Glomerular endothelial cell (primary cell): ENCODE measurements at places on chromosomes 2 and 18.

DNA sequence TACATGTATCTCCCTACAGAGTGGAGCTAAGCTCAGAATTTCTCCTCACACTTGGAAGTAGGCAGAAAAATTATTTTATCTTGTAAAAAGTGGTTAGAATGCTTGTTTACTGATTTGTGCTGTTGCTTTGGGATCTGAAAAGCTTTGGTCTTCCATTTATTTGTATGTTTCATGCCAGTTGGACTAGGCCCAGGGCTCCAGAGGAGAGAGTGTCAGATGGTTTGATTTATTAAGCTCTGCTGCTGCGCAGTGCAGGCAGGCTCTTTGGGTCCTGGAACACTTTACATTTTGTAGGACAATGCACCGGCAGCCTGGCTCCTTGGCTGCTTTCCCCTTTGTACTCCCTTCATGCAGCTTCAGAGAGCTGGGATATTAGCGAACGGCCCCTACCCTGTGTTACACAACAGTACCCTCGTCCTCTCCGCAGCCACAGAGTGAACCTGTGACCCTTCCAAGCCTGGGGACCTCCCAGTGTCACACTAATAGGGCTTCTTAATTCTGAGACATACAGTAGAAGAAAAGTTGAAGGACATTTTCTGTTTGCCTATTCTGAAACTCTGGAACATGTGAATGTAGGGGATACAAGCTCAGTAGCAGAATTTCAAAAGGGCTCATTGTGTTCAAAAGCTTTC, 56.7 kb upstream of the EML6 start:
- no peak for DNase-seq

DNA sequence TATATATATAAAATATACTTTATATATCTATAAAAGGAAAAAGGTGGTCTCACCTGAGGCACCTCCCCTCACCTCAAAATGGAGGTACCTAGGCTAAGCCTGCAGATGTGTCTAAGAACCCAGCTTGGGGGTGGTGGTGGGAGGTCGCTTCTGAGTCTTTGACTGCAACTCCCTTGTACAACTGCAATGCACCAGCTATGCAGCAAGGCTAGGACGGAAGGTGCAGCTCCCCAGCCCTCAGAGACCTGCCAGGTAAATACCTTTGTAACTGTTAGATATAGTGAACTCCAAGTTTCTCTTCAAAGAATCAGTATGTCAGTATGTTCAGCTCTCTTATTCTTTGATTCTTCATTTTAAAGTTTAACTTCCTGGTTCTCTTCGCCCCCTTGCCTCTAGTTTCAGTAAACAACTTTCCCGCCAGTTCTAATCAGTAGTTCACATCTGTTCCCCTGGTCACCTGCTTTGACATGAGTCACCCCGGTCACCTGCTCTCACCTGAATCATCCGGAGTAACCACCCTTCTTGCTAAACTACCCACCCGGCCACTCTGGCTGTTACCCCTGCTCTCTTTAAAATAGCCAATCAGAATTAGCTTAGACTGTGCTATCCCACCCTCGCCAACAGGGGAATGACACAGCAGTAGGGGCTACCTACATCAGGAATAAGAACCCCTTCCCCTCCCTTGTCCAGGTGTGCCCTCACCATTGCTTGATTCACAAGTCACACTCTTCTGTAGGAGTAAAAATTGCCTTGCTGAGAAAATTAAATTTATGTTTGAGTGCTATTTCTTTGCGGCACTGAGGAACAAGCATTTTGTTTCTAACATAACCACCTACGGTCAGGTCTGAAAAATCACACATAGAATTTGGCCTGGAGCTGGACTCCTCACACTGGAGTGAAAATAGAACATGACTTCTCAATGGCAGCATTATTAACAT, 24.7 kb upstream of the IMPA2 start:
- DNase-seq: no peak

- DNase-seq: no peak
Measured at GRCh38 chr2:145546091-145546490, 1026.2 kb upstream of the ZEB2 start.

GRCh38 chr2:177429688-177430325, 37.2 kb downstream of the AGPS start:
- no peak for DNase-seq

DNA sequence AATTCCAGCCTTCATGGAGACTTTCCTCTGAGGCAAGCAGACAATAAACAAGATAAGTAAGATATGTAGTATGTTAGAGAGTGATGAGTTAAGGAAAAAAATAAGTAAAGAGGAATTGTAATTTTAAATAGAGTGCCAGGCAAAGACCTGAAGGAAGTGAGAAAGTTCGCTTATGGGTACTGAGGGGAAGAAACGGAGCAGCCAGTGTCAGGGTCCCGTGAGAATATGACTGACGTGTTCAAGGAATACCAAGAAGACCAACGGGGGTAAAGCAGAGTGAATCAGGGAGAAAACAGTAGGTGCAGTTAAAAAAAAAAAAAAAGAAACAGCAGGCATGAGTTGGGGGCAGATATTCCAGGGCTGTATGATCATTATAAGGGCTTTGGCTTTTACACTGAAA, 45.1 kb downstream of the ARHGEF33 start:
- no peak for DNase-seq

DNA sequence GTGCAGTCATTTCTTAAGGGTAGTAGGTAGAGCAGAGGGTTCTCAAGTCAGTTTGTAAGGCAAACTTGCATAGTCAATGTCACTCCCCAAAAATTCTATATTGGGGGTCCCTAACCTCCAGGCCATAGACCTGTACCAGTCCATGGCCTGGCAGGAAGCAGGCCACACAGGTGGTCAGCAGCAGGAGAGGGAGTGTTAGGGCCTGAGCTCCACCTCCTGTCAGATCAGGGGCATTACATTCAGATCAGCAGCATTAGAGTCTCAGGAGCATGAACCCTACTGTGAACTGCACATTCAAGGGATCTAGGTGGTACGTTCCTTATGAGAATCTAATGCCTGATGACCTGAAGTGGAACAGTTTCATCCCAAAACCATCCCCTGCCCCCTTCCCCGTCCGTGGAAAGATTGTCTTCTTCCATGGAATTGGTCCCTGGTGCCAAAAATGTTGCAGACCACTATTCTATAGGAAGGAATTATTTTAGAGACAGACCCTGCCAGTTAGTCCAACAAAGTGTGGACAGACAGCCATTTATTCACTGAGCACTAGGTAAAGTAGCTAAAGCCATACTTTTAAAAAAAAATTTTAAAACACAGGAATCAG, 6.7 kb downstream of the COA5 start:
- DNase-seq: no peak

DNA sequence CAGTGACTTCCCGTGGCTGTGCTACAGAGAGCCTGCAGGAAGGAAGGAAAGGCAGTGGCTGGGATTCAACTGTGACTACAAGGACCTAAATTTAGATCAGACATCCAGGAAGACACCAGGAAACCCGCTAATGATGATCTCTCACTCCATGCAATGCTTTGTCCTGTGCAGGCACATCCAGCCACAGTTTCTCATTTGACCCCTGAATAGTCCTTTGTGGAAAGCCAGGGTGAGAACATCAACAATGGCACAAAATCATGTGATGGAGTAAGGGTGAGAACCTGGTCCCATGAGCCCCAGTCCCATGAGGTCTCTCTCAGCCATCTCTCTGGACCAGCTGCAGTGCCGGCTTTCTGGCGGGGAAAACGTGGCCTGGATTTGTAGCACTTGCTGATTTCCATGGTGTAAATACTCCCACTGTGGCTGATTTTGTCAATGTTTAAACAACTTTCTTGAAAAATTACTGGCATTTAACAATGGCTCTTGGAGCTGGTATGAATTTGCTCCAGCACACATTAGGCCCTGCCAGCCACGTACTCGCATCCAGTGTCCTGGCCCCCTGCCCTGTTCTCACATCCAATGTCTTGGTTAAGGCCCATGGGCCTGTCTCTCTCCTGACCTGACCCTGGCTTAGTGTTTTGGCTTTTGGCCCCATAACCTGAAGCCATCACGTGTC, 159.0 kb upstream of the HAAO start:
- no peak for DNase-seq
